Panc1 (cell line): ENCODE measurements at places on chromosomes 7 and 10.

- no peak for DNase-seq
Observed at GRCh38 chr7:151226560-151226874, 488 bp downstream of the ABCF2 start.

DNA sequence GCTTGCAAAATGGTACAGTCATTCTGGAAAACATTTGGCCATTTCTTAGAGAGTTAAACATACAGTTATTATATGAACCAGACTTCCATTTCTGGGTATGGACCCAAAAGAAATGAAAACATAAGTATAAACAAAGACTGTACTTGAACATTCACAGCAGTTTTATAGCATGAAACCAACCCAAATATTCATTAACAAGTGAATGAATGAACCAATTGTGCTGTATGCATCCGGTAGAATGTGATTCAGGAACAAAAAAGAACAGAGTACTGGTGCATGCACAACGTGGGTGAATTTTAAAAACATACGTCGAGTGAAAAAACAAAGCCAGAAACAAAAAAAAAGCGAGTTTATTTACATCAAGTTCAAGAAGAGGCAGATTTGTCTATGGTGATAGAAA lies 1085.8 kb upstream of the AUTS2 start:
- no peak for DNase-seq

- DNase-seq: no peak
Observed at GRCh38 chr10:11810313-11810766, 12.8 kb upstream of the PROSER2 start.

GRCh38 chr7:85239109-85239508 lies 52.3 kb upstream of the SEMA3D start:
- no peak for DNase-seq

GRCh38 chr10:15518250-15518649 lies 147.2 kb upstream of the FAM171A1 start:
- DNase-seq: no peak

DNA sequence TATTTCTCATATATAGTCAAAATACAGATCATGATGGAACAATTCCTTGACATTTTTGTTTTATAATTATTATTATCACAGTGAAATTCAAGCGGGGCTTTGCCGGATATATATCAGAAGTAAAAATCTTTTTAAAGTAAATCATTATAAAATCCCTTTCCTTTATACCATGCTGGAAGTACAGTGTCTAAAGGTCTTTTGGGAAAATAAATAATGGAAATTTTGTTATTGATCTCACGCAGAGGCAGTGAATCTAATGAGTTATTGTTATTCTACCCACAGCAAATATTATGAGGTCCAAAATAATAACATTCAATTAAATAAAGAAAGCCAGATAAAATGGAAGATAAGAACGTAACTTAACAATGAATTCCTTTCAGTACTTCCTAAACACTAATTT lies 33.8 kb downstream of the GFRA1 start:
- no peak for DNase-seq
